Neuronal stem cell (in vitro differentiated cells): ENCODE measurements at places on chromosomes 3 and 15.

GRCh38 chr3:146091397-146091796 lies 69.6 kb downstream of the PLOD2 start:
- DNase-seq: no peak

DNA sequence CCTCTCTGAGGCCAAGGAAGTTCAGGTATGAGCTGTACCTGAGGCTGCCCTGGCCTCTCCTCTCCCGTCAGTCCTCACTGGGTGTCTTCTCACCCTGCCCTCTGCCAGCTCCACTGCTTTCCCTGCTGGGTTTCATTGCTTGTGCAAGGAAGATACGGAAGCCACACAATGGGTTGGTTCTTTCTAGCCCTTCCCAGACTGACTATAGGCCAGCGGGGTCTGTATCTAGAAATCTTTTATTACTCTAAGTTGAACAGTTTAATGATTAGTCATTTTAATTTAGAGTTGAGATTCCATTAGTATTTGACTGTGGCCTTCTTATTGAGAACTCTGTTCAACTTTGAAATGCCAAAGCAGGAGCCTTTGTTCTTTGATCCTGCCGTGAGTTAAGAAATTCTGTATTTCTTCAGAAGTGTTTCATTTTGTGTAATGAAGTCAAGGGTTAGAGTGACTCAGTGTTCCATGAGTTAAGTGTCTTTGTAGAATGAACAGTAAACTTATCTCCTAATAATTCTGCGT lies 16.2 kb downstream of the C3orf62 start:
- DNase-seq: no peak

DNA sequence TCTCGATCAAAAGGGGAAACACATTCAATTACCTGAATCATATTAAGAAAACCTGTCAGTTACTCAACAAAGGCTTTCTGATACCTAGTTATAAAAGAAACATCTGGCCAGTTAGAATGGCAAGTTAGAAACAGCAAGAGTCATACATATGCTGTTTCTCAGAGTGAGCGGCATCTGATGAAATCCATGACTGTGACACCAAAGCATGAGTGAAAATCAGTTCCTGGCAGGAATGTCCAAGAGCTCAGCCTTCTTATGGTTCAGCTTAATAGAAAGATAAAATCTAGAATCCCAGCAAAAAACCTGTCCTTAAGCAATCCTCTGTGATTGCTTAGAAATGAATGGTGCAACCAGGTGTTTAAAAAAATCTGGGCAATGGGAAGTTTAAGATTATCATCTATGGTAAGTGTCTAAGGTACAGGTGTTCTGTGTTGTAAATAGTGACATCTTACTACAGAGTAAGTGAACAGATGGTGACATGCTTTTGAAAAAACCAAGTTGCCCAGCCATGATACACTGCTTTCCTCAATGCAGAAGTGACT lies 18.8 kb downstream of the B4GALT4 start:
- no peak for DNase-seq

- no peak for DNase-seq
Observed at GRCh38 chr3:131630097-131630496, 127.3 kb upstream of the MRPL3 start.

GRCh38 chr3:193978486-193978885 lies 157.5 kb upstream of the HES1 start:
- no peak for DNase-seq

- DNase-seq: no peak
Observed at GRCh38 chr3:25246913-25247312, 181.2 kb upstream of the RARB start.

DNA sequence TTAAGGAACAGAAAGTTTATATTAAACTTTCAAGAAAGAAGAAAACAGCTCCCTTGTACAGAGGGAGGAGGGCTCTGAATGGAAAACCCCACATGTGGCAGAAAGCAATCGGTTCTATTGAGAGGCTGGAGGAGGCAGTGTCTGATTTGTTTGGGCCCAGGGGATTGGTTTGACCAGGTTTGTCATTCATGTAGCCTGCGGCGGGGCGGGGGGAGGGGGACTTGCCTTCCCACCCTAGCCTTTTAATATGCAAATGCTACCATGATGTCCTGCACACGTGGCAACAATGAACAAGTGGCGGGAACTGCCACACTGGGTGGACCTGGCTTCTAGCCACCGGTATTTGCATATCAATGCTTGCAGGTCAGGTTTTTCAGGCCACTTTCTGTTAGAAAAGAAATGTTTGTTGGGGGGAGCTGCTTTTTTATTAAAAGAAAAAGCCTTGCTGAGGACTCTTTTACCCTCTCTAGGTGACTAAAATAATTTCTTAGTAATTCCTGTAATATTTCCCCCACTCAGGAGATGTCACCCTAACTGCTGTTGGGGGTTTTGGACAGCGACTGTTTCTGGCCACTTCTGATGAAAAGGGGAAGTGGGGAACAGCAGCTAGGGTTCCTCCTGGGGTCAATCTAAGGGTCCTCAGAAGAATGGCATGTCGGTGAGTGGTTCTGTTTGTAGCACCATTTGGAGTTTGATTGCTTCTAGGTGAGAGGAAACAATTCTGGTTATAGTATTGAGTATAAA lies 691.2 kb downstream of the TBL1XR1 start:
- no peak for DNase-seq

DNA sequence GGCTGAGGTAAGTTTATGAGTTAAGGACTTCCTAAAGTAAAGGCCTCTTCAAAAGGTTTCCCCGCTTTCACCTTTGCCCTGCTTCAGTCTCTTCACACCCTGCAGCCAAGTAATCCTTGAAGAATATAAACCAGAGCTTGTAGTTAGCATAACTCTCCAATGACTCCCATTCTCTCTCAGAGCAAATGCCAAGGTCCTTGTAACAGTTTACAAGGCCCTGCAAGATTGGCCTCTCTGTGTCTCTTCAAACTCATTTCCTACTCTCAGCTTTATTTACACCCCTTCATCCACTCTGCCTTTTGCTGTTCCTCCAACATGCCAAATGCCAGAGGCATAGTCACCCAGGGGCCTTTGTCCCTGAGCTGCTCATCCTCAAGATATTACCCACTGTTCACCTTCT lies 60.5 kb upstream of the MME start:
- no peak for DNase-seq

DNA sequence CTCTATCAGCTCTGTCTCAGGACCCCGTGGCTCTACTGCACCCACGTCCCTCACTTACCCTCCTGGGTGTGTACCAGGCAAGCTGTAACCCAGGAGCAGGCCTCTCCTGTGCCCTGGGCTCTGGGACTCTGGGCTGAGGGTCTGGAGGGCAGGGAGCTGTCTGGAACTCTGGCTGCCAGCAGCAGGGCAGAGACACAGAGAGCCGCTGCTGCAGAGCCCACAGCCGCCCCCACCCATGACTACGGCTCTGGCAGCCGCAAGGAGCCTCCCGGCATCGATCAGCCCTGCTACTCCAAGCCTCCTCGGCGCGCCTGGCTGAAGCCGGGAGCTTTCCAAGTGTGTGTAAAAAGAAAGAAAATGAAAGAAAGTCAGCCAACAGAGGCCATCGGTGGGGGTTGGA lies 103.7 kb upstream of the ATP2B2 start:
- no peak for DNase-seq

GRCh38 chr15:60761505-60761845 lies 282.5 kb upstream of the ICE2 start:
- DNase-seq: no peak

GRCh38 chr3:126496894-126497850 lies 20.4 kb downstream of the UROC1 start:
- no peak for DNase-seq

- DNase-seq: peak; percentile 43
Observed at GRCh38 chr3:157618075-157618760, 115.0 kb upstream of the VEPH1 start.

DNA sequence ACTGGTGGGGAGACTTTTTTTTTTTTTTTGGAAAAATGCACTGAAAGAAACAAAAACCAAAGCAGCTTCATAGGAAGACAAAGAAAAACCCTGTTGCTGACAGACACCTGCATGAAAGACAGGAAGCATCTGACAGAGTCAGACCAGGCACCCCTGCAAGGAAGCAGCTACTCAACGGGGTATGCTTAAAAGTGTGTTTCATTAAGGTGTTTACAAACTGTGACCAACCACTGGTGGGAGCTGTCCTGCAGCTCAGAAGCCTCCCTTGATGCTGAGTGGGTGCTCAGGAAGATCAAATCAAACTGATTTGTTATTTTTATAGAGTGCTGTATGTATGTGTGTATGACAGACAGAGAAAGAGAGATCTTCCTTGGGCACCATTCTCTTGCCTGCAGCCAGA lies 34.7 kb upstream of the AGBL1 start:
- DNase-seq: no peak

- DNase-seq: no peak
Observed at GRCh38 chr15:55683376-55683775, 59.6 kb downstream of the PRTG start.

- DNase-seq: no peak
Observed at GRCh38 chr3:120469440-120469839, 18.6 kb upstream of the FSTL1 start.

DNA sequence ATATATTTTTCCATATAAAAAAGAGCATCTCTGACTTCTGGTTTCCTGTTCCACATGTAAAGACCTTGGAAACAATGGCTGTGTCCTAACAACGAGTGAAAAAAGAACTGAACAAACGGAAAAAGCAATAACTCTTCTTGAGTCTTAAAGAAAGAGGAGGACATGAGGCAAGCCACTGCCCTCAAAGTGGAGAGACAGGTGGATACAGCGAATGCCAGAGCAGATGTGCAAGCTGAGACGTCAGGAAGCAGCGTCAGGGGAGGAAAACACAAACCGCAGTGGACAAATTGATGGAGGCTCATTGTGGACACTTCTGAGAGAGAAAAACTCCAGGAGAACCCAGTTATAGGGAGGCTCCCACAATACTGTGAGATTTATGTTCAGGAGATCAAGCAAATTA lies 208.0 kb upstream of the MME start:
- DNase-seq: no peak

DNA sequence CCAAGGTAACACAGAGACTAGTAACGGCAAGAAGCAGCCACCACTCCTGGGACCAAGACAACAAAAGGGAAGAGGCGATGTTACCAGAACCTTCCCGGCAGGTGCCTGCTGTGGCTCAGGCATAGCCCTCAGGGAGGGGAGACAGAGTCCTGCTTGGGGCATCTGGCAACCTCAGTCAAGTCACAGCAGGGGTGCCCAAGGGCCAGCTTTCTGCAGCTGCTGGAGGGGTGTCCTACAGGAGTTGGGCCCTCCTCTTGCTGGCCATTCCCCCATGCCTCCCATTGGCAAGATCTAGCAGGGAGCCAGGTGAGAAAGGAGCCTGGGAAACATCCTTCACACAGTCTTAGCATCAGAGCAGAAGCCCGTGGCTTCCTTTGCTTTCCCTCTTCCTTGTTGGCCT lies 197.3 kb upstream of the IL12A start:
- DNase-seq: no peak

DNA sequence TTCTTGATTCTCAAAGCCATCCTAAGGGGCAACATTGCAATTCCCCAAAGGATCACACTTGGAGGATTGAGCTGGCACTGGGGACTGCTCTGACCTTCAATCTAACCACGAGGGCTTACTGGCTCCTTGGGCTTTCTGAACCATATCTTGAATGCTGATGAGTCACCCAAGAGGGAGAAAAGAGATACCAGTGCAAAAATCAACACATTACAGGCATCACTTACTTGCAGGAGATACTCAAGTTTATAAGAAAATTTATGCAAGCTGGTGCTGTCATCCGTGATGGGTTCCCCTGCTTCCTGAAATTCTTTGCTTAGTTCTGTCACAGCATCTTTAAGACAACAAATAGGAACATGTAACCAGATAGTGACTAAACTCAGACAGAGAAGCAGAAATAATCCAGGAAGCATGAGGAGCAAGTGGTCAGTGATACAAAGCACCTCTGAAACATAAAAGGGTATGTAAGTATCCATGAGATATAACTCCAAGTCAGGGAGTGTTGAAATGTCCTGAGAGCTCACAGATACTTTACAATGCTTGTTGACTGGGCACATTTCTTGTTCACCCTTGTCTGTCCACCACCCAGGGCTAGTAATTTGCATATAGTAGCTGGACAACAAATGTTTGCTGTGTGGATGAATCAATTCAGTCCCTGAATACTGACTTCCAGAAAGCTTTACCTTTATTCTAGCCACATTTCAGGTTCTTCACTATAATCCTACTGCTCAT lies 14.1 kb downstream of the FYCO1 start:
- no peak for DNase-seq

GRCh38 chr3:124451630-124452317 lies 278.5 kb upstream of the UMPS start:
- DNase-seq: no peak

DNA sequence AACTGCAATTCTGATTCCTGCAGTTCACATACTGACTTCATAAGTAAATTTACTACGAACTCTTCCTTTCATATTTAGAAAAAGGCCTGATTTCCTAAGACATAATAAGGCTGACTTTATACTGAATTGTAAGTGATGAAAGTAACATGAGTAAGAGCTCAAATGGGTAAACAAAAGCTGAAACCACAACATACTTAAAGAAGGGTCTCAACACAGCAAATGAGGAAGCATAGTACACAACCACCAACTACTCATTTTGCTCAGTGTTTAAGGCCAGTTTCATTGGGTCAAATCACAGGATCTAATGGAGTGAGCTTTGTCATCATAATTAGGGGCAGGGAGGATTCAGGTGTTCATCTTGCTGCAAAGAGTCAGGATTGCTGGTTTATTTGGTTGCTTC lies 81.4 kb downstream of the SETD2 start:
- DNase-seq: no peak
